DMS153 (cell line): ENCODE measurements at places on chromosomes 4 and X.

DNA sequence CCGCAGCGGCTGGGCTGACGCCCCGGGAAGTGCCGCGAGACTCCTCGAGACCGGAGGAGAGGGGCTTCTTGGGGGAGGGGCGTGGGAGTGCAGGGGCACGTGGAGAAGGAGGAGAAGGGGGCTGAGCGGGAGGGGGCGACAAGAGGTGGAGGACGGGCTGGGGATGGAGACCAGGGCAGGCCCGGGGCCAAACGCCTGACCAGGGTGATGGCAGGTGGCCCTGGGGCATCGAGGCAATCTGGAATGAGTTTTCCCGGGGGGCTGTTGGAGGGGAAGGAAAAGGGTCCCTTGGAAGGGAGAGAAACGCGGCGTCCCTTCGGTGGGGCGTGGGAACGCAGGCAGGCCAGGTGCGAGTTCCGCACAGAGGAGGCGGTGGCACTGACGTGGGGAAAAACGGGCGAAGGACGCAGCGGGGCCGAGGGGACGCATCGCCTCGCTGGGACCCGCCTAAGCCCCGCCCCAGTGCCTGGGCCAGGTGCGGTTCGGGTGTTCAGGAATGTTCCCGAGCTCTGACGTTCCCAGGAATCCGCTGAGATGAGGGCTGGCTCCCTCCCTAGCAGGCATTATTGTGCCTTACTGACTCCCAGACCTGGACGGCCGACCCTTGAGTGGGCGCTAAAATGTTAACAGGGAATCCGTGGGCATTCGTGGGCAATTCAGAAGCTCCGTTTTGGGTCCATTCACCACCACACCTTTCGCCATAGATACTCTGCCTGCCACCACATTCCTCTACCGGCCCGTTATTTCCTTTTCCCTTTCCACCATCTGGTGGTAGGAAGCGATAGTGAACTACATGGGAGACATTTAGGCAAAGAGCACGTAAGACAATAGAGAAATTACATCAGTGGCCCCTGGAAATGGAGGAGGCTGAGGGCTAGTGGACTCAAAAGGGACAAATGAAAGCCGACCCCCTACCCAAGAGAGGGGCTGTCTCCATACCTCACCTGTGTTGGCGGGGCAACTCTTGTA, 795 bp upstream of the SH3KBP1 start:
- DNase-seq: peak; percentile 31

- DNase-seq: no peak
These were observed 1.4 kb downstream of the SLC16A2 start for GRCh38 chrX:74422576-74423288.

- DNase-seq: no peak
These were observed 103.6 kb downstream of the EMCN start for GRCh38 chr4:100414016-100414790.

GRCh38 chrX:20412871-20413486, 146.3 kb upstream of the RPS6KA3 start:
- no peak for DNase-seq

DNA sequence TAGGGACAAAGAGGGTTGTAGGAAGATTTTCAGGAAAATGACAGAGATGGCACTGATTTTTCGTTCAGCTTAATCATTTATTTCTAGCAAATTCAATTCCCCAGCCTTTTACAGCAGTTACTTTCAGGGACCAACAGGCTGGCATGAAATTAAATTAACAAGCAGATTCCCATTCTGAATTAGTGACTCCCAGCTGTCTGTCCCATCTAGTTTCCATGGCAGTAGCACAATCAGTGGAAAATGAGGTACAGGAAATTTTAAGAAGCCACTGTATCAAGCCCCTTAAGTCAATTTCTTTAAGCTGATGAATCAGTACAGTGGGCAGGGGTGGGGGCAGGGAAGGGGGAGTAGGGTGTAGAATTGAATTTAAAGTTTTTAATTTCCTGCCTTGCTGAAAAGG, 121.1 kb upstream of the TEX13C start:
- DNase-seq: no peak

GRCh38 chrX:7184816-7185215, 36.9 kb upstream of the PUDP start:
- DNase-seq: no peak

- DNase-seq: no peak
These were observed 89.5 kb downstream of the CBR4 start for GRCh38 chr4:168920441-168921065.

- no peak for DNase-seq
These were observed 33.4 kb downstream of the CYTL1 start for GRCh38 chr4:4985844-4986243.

GRCh38 chr4:28228561-28229491, 1368.2 kb downstream of the STIM2 start:
- DNase-seq: no peak

- peak; percentile 46 for DNase-seq
These were observed 171.3 kb downstream of the BTC start for GRCh38 chr4:74623041-74623440.

DNA sequence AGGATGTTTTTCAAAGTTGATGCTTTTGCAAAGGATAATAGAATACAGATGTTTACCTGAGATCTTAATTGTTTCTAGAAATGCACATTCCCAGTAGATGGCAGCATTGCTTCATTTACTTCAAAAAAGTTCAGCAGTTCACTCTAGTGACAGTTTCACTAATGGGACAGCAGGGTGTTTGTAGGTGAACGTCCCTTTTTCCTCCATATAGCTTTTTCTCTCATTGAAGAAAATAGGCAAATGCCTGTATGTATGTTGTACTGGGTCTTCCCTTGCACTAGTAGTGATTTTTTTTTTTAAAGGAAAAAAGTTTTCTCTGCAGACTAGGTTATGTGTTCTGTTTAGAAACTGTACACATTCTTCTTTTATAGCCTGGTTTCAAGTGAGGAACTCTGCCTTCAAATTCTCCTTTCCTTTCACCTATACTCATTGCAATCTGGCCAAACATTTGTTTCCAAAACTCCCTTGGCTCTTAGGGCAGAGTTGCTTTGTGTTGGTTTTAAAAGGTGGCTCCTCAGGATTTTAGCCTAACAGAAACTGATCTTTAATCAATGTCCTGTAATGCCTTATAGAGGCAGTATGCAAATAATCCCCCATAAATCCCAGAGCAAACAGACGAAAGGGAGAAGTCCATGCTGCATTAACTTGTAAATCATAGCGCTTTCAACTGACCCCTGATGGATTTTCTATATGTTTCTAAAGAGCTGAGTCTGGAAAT, 86.3 kb downstream of the EGF start:
- peak; percentile 13 for DNase-seq

DNA sequence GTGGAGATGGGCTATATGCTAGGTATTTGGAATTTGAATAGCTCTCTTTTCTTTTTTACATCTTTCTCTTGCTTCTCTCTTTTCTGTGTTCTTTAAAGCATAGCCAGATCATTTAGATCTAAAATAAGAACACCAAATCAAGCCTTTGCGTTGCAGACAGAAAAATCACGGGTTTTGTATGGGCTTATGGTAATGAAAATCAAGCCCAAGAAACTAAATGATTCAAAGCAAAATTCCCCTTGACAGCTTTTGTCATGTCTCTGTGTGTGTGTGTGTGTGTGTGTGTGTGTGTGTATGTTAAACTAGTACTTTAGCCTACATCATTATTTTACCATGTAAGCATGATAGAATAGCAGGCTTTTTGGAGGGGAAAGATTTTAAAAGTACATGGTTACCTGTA, 1.8 kb upstream of the RASL11B start:
- no peak for DNase-seq

GRCh38 chrX:114037515-114037914, 546.4 kb upstream of the HTR2C start:
- no peak for DNase-seq

DNA sequence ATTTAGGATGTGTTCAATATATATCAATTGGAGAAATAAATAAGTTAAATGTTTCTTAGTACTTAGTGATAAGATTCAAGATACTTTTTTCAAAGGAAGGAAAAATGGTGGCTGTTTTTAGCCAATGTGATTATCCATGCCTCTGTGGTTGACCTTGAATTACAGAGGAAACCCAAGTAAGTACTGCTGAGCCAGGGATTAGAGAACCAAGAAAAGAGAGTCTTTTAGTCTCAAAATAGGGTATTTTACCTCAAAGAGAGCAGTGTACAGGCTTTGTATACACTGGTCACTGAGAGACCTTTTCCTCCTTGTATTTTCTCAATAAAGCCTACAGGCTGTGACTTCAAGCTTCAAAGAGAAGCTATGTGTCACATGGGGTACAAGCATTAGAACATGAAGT, 1075.3 kb downstream of the ADGRL3 start:
- no peak for DNase-seq

GRCh38 chr4:139042981-139043460, 27.4 kb downstream of the NOCT start:
- DNase-seq: no peak

DNA sequence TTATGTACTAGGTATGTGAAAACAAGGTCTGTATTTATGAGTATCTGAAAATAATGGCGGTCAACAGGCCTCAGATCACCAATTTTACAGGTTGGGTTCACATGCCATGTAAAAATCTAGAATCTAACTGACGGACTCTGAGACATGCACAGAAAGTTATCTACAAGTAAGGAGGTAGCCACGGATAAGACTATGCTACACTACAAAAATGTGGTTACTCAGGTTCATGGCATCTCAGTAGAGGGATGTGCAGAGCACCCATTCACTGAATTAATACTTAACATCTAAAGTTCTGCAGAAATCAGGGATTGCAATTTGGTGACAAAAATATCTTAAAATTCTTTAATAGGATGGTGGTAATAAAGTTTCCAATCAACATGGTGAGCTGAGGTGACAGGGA, 155.9 kb downstream of the APBB2 start:
- no peak for DNase-seq

DNA sequence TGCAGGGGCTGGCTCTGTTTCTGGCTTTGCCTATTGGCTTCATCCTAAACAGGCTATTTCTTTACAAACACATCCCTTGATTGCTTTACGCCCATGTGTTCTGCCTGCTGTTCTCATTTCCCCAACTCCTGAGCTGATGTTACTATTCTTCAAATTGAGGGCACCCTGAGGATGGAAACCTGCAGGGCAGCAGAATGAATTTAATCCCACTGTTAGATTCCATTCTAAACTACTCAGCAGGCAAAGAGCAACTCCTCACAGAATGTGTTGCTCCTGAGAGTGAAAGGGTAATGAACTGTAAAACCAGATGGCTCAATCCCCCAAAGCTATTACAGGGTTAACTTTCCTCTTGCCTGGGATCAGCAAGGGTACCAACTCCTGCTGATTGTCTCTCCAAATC, 75.7 kb downstream of the ANKRD50 start:
- DNase-seq: no peak

- no peak for DNase-seq
These were observed 518.0 kb downstream of the TMA16 start for GRCh38 chr4:164012396-164013027.

DNA sequence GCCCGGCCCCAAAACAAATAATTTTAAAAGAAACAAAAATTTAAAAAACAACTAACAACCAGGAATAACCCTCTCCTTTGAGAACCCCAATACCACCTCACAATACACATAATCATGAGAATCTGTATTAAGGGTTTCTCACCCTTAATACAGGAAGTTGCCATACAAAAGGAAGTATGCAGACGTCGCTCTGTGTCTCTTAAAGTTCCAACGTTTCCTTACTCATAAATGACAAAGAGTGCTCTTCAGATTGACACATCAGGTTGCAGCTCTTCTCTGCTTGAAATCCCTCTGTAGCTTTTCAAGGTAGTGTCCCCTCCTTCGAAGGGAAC, 73.9 kb upstream of the IRF2 start:
- no peak for DNase-seq

- peak; percentile 84 for DNase-seq
These were observed at the start of gene RNF150 for GRCh38 chr4:141133146-141133998. Gene RNF150 (minus strand): TSS chr4:141133469.

GRCh38 chrX:42809569-42809968, 31.6 kb upstream of the PPP1R2C start:
- DNase-seq: no peak

GRCh38 chr4:73376251-73376650, 27.8 kb upstream of the ALB start:
- no peak for DNase-seq

DNA sequence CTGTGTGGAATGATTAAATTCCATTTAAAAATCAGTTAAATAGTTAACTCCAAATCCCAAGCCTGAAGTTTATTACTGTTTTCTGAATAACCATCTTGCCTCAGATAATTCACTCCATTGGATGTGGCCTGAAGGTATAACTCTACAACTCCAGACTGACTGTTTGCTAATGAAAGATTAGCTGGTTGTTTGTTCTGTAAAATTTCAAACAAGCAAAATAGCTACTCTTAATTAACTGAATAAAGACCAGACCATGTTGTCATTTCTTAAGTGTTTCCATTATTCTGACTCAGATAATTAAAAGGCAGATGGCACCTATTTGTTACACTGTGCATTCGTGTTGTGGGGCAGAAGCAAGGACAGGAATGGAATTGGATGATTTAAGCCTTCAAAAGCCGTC, 78.5 kb upstream of the DDIT4L start:
- no peak for DNase-seq

- DNase-seq: peak; percentile 97
These were observed 645.7 kb downstream of the TLL1 start for GRCh38 chr4:166518776-166519175.

- no peak for DNase-seq
These were observed 155.8 kb downstream of the STAG2 start for GRCh38 chrX:124117325-124117724.

DNA sequence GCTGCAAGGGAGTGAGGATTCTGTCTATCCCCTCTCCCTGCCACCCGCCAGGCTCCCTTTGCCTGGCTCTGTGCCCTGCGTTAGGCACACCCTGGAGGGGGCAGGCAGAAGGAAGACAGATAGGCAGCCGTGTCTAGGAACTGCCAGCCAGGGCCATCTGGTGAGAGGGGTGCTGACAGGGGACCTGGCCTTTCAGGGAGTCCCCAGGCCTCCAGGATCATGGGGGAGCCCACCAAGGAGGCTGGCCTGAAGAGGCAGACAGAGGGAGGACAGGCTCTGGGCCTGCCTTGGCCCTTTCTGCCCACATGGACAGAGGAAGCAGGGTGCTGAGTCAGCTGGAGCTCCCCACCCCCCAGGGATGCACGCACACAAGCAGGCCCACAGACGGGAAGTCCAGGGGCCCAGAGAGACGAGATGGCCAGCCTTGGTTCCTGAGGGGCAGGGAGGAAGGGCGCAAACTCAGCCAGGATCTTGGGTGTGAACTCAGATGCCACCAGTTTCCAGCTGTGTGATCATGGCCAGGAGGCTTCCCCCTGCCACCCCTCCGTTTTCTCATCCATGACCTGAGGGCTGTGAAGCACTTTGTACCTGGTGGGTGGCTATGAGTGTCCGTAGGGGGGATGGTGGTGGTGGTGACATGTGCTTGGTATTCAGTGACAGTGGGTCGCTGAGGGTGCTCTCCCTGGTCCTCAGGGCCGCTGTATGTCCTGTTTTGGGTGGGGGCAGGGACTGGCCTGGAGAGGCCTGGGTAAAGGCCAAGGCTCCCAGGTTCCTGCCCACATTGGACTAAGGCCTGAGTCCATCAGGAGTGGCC, 1.8 kb downstream of the SH3BP2 start:
- DNase-seq: no peak

- no peak for DNase-seq
These were observed 49.0 kb downstream of the RWDD4 start for GRCh38 chr4:183610033-183610432.

- DNase-seq: no peak
These were observed 16.2 kb upstream of the ART3 start for GRCh38 chr4:76058302-76058701.
